ENCODE measurements at places on chromosomes 1 and 21. TPM values are rescaled to one million over a fixed set of nuclear protein-coding genes. Genes with fewer than 3 reads are reported as not detected.

- DNase-seq, result no peak
These were observed 1.6 kb downstream of the P3H1 start for GRCh38 chr1:42765269-42765668.

DNA sequence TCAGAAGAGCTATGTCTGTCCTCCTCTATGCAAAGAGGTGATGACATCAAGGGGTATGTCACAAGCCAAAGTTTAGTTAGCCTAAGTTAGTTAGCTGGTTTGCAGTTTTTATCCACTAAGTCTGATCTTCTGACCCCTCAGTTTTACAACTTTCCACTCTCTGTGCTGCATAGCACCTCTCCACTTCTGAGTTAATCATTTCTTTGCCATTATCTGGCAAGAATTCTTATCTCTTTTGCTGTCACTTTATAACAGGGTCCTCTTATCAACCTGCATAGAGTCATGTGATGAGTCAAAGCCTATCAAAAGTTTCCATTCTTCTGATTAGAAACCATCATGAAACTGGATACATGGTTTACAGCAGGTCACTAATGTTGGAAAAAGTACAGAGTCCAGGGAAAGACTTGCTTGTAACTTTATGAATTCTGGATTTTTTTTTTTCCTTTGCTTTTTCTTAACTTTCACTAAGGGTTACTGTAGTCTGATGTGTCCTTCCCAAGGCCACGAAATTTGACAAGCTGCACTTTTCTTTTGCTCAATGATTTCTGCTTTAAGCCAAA is at the start of gene NR5A2:
Gene NR5A2, plus strand, starts transcription at position 447 of the 560 bp plus-strand sequence. CDS start 138 bp downstream, outside the sequence.
- no peak for DNase-seq

DNA sequence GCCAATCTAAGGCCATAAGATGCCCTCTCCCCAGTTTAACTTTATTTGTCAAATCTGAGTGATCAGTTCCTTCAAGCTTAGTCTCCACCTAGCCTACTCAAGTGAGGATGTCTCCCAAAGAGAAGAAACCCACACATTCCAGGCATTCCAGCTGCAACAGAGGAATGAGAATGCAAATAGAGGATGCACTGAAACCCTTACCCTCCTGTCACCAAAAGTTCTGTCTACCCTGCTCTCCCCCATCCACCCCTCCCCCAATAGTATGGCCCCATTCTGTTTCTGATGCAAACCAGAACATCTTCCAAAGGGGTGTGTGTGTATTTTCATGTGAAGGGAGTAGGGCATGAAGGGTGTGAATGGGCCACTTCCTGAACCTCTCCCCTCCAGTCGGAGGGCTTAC is 3.0 kb downstream of the DUSP23 start:
- peak; percentile 65 for DNase-seq

DNA sequence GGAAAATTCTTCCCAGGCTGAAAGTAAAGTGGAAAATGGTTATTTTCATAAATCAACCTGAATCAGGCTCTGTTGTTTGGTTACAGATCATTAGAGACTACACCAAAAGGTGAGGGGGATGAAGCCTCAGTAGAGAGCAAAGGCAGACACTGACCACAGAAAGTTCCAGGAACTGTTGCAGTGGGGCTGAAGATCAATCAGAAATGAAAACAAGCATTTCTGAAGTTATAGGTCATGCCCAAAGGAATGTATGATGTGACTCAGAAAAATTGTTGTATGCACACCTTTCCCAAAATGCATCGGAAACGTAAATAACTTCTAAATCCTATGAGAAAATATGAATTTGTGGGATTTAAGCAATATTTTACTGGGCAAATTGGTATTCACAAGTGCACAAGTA is 63.3 kb downstream of the FYB2 start:
- DNase-seq, result no peak

DNA sequence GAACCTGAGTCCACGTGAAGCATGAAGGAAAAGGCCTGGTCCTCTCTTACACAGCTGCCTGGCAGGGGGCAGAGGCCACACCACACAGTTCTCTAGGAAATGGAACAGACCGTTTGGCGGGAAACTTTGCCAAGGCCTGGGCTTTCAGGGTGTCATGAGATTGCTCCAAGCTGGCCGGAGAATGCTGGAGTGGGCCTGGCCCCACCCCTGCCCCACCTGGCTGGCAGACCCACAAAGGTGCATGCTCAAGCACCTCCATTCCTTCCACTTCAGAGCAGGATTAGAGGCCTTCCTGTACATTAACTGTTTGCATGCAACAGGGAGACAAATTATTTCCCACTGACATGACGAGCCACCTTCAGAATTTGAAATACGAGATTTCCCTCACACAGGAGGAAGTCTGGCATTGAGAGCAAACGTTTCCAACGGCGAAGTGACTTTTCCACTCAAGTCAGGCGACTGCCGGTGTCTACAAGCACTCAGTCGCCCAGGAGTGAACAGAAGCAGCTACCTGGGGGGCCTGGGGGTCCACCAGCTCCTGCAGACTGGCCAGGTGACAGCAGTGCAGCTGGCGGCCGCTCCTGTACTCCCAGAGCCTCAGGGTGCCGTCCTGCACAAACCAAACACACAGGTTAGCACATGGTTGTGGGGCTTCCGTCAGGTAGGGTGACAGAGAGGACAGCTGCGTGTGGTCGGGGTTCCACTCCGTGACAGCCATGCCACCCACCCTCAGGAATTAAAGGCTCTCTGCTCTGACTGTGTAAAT is 24.0 kb downstream of the WDR4 start:
- no peak for DNase-seq

GRCh38 chr1:21932127-21932526 is 5.0 kb downstream of the HSPG2 start:
- no peak for DNase-seq

DNA sequence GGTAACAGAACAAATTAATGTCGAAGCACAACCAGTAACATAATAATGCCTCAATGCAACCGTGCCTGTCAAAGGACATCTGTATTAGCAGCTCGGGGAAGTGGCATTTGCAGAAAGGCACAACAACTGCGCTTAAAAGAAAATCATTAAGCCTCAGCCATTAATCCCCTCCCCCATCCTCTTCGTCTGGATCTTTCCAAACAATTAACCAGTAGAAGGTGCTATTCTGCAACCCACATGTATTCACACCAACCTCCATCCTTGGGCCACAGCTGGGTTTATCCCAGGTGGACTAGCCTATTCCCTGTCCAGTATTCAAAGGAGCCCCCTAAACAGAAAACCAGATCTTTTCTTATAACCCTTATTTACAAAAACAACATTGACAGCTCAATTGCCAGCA is 2.6 kb downstream of the RERE start:
- peak; percentile 68 for DNase-seq

DNA sequence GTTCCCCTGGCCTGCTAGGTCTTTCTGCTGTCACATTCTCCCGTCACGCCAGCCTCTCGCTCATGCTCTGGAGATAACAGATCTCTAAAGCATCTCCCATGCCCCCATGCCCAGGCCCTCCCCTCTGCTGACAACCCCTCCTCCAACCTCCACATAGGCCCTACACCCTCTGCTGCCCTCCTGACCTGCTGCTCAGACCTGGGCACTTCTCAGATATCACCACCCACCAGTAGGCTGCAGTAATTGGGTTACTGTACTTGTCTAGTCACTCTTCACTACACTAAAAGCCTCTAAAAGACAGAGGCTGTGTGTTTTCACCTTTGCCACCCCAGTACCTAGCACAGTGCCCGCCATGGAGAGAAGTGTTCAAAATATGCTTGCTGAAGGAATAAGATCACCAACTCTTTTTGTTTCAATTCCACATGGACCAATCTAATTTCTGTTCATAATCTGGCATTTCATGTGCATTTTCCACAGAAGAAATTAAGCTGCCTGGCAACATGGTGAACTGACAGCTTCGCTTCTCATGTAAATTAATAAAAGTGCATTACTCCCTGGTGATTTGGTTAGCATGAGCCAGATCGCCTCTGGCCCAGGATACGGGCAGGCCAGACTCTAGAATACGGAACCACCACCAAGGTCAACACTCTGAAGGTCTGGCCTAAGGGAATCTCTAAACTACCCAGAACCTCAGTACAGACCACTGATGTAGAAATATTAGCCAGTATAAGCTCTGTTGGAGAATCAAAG is 20.7 kb downstream of the LBR start:
- peak; percentile 49 for DNase-seq

DNA sequence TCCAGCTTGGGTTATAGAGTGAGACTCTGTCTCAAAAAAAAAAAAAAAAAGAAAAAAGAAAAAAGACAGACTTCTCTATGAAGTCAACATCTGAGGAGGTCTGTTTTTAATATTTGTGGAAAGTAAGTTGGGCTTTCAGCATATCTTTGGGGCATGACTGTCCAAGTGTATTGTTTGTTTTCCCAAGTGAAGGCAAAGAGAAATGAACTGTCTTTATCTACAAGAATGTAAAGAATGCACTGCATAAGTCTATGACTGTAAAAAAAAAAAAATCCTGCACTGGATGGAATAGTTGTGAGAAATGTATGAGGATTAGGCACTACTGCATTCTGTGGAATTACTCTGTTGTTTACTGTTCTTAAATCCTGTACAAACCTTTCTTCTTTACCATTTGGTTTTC is 45.6 kb upstream of the TMEM61 start:
- no peak for DNase-seq

- peak; percentile 71 for DNase-seq
These were observed 12.5 kb upstream of the SPSB1 start for GRCh38 chr1:9280015-9280860.

DNA sequence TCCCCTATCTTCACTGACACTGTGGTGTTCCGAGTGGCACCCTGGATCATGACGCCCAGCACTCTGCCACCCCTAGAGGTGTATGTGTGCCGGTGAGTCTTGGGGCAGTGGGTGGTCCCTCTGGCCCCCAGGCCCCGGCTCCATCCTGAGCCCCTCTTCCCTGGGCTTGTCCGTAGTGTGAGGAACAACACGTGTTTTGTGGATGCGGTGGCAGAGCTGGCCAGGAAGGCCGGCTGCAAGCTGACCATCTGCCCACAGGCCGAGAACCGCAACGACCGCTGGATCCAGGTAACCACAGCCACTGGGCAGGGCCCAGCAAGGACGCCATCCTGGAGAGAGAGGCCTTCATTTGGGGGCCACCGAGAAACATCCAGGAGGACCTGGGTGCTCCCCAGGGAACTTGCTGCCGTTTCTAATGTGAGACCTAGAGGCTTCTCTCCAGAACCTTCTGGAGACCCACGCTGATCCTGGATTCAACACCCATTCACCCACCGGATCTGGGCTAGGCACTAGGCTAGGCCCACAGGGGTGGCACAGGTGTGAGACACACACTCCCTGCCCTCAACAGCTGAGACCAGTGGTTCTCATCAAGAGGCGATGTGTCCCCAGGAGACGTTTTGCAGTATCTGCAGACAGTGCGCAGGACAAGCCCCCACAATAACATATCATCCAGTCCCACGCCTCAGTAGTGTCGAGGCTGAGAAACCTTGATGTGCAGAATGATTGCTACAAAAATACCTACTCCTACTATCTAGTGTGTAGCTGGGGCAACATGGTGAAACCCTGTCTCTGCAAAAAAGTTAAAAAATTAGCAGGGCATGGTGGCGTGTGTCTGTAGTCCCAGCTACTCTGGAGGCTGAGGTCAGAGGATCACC is 22.2 kb downstream of the PADI3 start:
- DNase-seq, result no peak

DNA sequence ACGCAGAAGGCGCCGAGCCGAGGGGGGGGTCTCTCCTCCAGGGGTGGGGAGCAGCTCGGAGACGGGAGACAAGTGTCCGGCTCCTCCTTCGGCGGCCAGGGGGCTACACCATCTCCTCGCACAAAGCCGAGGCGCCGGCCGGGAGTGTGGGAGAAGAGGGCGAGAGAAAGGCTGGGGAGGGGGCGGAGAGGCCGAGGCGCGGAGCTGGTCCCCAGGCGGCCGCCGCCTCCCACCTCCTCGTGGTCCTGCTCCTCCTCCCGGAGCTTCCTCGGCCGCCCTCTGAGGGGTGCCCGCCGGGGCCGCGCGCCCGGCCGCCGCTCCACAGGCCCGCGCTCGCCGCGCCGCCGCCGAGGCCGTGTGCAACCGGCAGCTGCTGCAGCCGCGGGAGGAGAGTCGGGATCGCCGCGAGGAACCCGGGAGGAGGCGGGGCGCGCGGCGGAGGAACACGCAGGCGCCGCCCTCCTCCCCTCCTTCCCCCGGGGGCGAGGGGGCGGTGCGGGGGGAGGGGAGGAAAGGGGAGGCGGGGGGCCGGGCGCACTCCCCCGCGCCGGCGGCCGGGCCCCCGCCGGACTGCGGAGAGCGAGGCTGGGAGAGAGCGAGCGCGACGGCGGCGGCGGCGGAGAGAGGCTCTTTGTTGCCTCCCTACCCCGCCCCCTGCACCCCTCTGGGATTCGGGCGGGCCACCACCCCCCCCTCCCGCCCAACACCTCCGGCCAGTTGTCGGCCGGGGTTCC is at the start of gene ENAH:
Gene ENAH, minus strand, starts transcription at position 395 of the 734 bp plus-strand sequence. CDS start 433 bp downstream, outside the sequence.
- DNase-seq, result peak; percentile 91

GRCh38 chr1:15736892-15737261 is 819 bp downstream of the SLC25A34 start:
- DNase-seq, result no peak

- peak; percentile 91 for DNase-seq
These were observed 16.6 kb downstream of the UTP11 start for GRCh38 chr1:38029081-38029681.

GRCh38 chr1:22815421-22816066 is 104.9 kb downstream of the EPHB2 start:
- DNase-seq, result no peak

DNA sequence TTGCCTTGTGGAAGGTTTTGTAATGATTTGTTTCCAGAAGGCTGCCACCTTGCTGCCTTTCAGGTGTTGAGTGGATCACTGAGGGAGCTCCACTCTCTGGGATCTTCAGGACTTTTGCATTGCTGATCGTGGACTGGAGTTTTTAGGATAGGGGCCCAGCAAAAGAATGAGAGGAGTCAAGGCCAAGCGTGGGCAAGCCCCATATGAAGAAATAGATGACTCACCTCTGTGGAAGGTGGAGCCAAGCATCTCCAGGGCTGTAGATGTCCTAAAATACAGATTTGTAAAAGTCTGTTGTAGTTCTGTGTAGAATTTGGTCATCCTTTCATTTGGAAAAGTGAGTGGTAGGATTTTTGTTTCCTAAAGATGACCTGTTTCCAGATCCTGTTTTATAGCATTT is 67.0 kb downstream of the ST3GAL3 start:
- DNase-seq, result no peak

The AMPD2 gene
- 69.3 TPM for total RNA-seq

The AVPR1B gene
- not detected for total RNA-seq

The FMN2 gene
- 32.0 TPM for total RNA-seq

The KANK4 gene
- total RNA-seq, result 0.35 TPM

The MX2 gene
- total RNA-seq, result 11.4 TPM

The CLDN17 gene
- not detected for total RNA-seq

The TMPRSS3 gene
- not detected for total RNA-seq

The SPRR2A gene
- not detected for total RNA-seq

The TMEM240 gene
- 6.8 TPM for total RNA-seq

The IVL gene
- not detected for total RNA-seq

The HUNK gene
- 4.8 TPM for total RNA-seq

The UBL4B gene
- not detected for total RNA-seq

The MCOLN3 gene
- total RNA-seq, result 10.1 TPM

The FAM72D gene
- 6.3 TPM for total RNA-seq

The UBE2U gene
- total RNA-seq, result not detected

Measured in endodermal cell (in vitro differentiated cells).